ENCODE measurements at places on chromosomes 2 and 18.

DNA sequence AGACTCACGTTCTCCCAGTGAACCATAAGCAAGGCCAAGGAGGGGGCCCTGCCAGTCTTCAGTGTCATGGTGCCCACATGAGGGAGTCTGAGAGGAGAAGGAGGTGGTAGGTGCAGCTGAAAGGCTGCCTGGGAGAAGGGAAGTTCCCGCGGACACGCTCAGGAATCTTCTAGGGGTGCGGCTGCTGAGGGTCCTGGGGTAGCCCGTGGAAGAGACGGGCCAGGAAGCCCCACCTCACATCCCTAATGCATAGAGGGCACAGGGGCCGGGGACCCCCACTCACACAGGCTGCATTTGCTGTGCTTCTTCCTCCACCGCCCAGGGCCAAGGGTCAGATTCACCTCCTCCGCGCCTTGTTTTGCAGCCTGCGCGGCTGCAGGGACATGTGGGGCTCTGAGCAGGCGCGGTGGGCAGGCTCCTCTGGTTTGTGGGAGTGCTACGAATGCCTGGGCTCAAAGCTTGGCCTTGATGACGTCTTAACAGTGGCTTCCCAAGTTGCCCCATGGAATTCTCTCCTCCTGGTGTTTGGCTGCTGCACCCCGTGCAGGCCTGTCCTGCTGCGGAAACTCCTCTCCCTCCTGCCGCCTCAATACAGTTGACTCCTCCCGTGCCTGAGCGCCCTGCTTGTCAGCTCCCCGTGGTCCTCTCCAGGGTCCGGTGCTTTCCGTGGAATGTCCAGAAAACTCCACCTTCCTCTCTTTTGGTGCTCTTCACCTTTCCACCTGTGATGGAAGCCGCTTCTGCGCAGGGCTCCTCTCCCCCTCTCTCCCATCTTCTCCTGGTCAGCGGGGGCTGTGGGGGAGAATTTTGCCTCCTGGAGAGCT, 95.7 kb downstream of the VAPA start:
- DNase-seq, result no peak

- no peak for DNase-seq
Measured at GRCh38 chr2:227374158-227374557, 4.9 kb downstream of the TM4SF20 start.

DNA sequence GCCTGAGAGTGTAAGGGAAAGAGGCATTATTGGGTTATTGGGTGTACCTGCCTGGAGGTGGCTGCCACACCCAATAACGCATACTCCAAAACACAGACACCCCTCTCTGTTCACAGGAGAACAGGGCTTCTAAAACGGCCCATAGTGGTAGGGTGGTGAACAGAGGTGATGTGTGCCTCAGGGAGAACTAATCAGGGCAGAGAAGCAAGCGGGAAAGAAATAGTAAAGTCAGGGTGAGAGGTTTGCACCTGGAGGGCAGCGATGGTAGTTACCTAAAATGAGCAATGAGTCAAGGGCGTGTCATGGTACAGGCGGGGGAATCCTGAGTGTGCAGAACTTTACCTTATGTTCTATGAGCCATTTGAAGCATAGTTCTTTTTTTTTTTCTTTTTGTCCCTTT, 21.6 kb upstream of the VPS4B start:
- DNase-seq, result no peak

- DNase-seq, result no peak
Measured at GRCh38 chr18:51941999-51942398, 398.0 kb upstream of the DCC start.

DNA sequence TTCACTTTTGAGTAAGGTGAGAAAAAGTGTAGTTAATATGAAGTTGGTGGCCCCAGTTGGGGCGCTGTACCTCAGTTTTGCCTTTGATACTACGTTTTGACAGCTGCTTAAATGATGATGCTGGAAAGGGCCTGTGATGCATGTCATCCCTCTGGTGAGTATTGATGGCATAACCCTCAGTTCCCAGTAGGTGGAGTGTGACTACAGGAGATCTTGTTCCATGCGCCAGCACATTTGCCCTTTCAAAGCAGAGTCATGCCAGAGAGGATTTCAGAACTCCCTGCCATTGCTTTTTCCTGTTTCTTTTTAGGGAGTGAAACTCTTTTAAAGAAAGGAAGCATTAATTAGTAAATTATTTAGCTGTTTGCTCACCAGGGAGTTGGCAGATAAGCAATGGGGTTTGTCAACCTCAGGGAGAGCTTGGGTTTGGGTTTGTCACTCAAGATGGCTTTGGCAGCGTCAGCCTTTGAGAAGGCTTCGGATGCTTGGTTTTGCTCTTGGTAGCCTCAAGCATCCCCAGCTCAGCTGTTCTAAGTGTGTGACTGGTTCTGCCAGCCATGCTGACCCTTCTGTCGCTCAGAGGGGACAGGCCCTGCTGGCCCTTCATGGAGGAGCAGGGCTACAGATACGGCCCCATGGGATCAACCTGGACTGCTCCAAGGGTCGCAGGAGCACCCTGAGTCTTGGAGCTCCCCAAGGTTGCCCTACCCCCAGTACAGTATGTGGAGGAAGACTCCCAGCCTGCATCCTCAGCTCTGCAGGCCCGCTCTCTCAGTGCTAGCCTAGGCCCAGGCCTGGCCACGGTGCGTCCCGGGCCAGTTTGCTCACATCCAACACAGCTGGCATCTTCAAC, 29.1 kb downstream of the ARMC9 start:
- peak; percentile 53 for DNase-seq

- no peak for DNase-seq
Measured at GRCh38 chr2:232287316-232287715, 91.2 kb upstream of the ALPP start.

- DNase-seq, result no peak
Measured at GRCh38 chr2:85534881-85535280, 4.1 kb upstream of the MAT2A start.

- no peak for DNase-seq
Measured at GRCh38 chr18:32767400-32767799, 5.4 kb downstream of the KLHL14 start.

GRCh38 chr18:9539283-9539682, 64.0 kb downstream of the RALBP1 start:
- no peak for DNase-seq

GRCh38 chr2:48048476-48049171, 142.3 kb upstream of the FBXO11 start:
- DNase-seq, result no peak

All from GM12892 (cell line).